Fibroblast of pulmonary artery (primary cell): ENCODE measurements at places on chromosomes 3 and 15.

DNA sequence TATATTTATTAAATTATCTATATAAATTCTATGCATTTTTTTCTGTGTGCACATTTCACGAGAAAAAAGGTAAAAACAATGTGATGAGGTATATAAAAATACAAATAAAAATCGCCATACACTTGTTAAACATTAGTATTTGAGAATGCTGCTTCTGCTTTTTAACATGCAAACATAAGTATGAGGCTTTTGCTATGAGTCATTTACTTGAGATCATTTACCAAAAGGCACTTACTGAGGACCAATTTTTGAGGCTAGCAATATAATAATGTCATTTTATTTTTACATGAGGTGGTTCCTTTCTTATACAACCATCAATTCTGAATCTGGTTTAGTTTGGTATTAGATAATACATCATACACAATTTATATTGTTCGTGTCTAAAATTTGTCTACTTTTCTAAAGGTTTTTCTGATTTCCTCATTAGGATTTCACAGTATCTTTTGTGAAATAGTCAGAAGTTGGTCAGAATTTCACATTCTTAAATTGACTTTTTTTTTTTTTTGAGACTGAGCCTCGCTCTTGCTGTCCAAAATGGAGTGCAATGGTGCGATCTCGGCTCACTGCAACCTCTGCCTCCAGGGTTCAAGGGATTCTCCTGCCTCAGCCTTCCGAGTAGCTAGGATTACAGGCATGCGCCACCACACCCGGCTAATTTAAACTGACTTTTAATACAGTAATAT is 25.6 kb downstream of the DCUN1D1 start:
- DNase-seq, result no peak

DNA sequence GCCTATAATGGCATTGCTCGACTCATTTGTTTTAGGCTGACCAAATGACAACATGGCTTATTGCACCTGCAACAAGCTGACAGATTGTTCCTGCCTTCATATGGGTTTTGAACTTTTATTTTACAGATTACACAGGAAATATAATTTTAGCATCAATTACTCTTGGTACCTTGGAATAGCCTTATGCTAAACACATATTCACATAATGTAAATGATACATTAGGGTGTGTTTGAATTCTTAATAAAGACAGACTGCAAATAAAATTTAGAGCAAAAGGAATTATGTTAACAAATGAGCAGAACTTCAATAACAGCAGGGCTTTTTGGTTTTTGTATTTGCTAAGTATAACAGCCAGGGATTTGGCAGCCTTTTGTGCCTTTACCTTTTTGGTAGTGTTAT is 51.9 kb upstream of the TMC3 start:
- no peak for DNase-seq

GRCh38 chr3:64837986-64838735 is 150.4 kb upstream of the ADAMTS9 start:
- DNase-seq, result no peak

- no peak for DNase-seq
These were observed 27.0 kb upstream of the IREB2 start for GRCh38 chr15:78411061-78411460.

DNA sequence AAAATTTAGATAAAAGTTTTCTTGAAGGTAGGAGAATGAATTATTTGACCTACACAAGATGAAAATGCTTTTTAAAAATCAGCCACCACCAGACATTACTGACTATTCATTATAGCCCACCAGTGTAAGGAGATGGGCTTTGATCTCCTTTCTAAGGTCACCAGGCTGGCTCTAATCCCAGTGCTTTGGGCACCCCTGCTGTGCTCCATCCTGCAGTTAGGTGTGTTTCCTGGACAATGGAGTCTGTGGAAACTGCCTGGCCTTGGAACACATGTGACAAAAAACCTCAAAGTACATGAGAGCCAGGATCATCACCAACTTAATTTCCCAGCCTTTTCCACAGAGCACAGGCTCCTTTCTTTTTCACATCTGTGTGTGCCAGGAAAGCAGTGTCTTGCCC is 260.9 kb downstream of the CHST2 start:
- DNase-seq, result no peak

DNA sequence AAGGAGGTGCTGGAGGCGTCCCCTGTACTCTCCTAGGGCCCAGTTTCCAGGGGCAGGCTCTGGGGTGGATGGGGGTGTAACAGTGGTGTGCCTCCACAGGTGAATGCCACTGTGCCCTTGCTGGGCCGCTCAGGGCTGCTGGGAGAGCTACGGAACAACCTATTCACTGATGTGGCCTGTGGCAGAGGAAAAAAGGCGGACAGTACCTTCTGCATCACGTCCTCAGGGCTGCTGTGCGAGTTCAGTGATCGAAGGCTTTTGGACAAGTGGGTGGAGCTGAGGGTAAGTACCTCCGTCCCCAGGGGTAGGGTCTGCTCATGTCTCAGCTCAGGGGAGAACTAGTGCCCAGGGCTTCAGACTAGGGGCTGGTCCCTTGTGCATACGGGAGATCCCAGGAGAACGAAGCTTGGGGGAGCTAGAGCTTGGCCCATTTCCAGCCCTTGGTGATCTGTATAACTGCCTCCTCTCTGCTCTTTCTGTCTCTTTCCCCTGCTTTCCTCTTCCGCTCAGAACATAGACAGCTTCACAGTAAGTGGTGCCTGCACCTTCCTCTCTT is 15.0 kb upstream of the JMJD7 start:
- DNase-seq, result no peak

- no peak for DNase-seq
These were observed 44.6 kb downstream of the TRIM71 start for GRCh38 chr3:32862247-32862935.

- no peak for DNase-seq
These were observed 17.5 kb downstream of the PPP2R3A start for GRCh38 chr3:135982922-135983581.

DNA sequence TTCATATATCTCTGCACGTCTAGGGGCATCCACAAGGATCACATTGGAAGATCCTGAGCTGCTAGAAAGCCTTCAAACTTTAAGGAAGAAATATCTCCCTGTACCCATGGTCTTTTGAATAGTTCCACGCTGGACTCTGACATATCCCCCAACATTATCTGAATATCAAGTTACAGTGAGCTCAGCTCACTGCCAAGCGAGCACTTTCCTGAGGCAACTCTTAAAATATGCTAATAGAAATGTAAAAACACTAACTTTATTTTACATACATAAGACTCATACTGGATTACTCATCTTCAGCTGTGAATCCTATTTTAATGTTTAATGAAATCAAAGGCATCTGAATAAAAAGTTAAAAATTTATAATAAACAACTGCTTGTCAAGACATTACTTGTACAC is 420.2 kb upstream of the CCDC54 start:
- DNase-seq, result no peak

DNA sequence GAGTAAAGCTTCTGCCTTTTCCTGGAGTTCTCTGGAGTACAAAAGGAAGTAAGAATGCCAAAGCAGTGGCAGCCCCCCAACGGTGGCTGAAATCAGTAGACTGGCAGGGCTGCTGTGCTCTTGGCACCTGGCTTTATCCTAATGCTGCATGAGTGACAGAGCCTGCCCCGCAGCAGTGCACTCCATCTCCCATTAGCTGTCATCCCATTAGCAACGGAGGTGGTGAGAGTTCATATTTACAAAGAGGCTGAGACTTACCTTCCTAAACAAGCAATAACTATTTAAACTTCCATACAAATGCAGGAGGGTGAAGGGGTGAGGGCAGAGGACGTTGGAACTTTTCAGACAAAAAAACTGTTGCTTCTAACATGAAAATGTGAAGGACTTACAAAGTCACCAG is 51.9 kb downstream of the SERPINI1 start:
- DNase-seq, result no peak

GRCh38 chr3:53809764-53810400 is 36.3 kb downstream of the CHDH start:
- DNase-seq, result no peak

DNA sequence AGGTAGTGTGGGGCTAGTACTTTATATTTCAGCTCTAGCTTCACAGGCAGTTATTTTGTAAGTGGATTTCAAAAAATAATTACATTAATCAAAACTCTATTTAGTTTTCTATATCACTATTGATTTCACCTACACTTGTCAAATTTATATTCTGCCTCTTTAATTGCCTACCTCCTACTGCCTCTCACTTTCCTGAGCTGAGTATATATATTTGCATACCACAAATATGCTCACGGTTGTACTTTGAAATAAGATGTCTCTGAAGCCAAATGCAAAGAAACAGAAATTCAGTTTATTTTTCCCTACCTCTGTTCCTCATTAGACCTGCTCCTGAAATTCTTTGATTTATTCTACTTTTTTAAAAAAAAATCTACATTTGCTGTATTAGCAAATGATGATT is 309.3 kb upstream of the TGFBR2 start:
- no peak for DNase-seq

- peak; percentile 17 for DNase-seq
These were observed 178.4 kb upstream of the CDIN1 start for GRCh38 chr15:36400936-36401585.

- DNase-seq, result no peak
These were observed 82.5 kb downstream of the AGBL1 start for GRCh38 chr15:86162172-86162591.

- no peak for DNase-seq
These were observed 91.0 kb upstream of the SNRPA1 start for GRCh38 chr15:101386006-101386405.

GRCh38 chr3:187987187-187987586 is 166.8 kb upstream of the LPP start:
- no peak for DNase-seq

DNA sequence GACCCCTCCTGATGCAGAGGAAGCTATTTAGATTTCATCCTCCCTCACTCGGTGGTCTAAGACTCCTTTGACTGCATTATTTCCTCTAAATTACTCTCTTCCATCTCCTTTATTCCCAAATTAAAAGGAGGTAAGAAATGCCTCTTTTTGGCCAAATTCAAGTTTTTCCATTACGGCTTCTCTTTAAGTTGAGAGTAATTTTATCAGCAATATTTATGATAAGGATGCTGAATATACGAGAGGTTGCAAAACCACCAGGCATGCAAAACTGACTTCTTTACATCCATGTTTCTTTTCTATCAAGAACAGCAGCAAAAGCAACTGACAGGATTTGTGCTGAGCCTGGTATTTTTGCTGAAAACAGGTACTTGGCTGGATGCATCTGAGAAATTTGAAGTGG is 262.0 kb upstream of the RARB start:
- DNase-seq, result no peak

DNA sequence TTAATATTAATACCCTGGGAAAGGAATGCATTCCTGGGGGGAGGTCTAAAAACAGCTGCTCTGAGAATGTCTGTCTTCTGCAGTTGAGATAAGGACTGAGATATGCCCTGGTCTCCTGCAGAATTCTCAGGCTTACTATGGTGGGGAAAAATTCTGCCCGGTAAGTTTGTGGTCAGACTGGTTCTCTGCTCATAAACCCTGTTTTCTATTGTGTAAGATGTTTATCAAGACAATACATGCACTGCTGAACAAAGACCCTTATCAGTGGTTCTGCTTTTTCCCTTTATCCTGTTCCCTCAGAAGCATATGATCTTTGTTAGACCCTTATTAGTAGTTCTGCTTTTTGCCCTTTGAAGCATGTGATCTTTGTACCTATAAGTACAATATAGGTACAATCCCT is 494.6 kb downstream of the CNTN6 start:
- no peak for DNase-seq

GRCh38 chr3:63193647-63194046 is 84.5 kb upstream of the SYNPR start:
- DNase-seq, result peak; percentile 28

DNA sequence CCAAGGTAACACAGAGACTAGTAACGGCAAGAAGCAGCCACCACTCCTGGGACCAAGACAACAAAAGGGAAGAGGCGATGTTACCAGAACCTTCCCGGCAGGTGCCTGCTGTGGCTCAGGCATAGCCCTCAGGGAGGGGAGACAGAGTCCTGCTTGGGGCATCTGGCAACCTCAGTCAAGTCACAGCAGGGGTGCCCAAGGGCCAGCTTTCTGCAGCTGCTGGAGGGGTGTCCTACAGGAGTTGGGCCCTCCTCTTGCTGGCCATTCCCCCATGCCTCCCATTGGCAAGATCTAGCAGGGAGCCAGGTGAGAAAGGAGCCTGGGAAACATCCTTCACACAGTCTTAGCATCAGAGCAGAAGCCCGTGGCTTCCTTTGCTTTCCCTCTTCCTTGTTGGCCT is 197.3 kb upstream of the IL12A start:
- DNase-seq, result no peak

- no peak for DNase-seq
These were observed 129.4 kb downstream of the CHST2 start for GRCh38 chr3:143249014-143249413.

- DNase-seq, result no peak
These were observed 24.6 kb upstream of the NECTIN3 start for GRCh38 chr3:111047042-111047441.

DNA sequence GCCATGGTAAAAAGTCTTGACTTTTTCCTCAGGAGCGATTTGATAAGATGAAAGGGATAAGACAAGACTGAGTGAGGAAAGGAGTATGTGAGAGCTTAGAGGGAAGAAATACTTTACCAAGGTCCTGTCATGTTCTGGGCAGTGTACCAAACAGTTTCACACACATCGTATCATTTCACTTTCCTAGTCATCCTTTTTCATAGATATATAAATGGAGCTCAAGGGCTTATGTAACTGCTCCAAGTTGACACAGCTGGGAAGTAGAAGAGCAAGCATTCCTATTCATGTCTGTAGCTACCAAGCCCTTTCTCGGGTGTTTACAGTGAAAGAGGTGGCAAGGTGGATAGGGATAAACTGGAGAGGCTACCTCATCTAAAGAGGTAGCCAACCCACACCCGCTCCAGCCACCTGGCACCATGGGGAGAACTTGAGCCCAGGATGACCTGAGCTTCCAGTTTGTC is 57.4 kb downstream of the MRPS25 start:
- peak; percentile 86 for DNase-seq

DNA sequence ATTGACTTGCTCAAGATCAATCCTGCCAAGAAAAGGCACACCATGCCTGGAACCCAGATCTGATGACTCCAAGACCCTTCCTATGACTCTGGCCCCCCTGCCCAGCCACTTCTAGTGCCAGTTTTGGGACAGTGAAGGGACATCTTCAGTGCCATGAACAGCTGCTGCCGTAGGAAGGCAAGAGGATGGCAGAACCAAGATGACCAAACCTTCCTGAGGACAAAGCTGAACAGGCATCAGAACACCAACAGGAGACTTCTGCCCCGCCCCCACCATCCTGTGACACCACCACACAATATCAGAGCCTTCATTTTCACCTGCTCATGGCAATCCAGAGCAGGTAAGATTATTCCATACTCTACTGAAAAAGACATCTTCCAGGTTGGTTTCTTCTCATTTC is 33.0 kb downstream of the ZNF445 start:
- DNase-seq, result no peak

GRCh38 chr15:38074029-38074428 is 139.6 kb downstream of the TMCO5A start:
- no peak for DNase-seq

DNA sequence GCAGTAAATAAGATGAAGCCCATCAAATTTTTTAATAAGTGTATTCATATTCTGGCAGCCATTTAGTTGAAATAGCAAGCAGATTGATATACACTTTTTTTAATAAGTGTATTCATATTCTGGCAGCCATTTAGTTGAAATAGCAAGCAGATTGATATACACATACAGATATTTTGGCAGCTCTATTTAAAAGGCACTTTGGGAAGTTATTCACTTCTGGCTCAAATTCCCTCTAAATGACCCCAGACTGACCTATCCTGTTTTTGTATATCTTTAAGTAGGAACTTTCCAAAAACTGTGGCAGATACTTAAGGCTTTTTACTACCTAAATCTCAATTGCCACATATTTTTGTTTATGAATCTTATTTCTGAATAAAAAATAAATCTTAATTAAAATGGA is 122.3 kb downstream of the PLD1 start:
- DNase-seq, result no peak

GRCh38 chr15:37100109-37100965 is at the start of gene MEIS2:
Gene MEIS2 (minus strand): TSS chr15:37100549. CDS start chr15:37099466, 1,083 bp downstream.
- peak; percentile 97 for DNase-seq
